Stimulated activated CD8-positive, alpha-beta memory T cell treated with anti-CD3 and anti-CD28 coated beads, Interleukin-4, amount 100 ng/mL, for 4 hours (primary cell): ENCODE measurements at places on chromosomes 13 and 19.

DNA sequence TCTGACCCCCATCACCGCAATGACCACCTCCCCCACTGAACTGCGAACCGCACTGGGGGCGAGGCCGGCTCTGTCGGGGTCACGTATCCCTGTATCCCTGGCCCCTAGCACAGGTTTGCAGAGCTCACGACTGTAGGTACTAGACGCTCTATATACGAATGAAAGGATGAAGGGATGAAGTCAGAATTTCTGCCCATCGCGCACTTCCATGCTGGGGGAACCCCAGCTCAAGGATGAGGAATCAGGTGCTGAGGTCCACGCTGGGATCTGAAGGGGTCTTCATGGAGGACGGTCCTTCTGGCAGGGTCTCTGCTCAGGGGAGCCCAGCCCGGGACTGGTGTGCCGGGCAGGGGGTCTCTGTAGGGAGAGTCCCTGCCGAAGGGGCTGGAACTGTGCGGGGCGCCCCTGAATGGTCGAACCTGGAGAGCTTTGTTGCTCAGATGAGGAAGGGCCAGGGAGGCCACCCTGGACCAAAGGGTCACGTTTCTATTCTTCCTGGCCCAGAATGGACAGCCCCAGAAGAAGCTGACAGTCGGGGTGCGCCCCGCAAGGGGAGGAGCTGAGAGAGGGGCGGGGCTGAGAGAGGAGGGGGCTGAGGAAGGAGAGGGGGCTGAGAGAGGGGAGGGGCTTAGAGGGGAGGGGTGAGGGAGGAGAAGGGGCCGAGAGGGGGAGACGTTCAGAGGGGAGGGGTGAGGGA lies 37.9 kb upstream of the SEMA6B start:
- DNase-seq: no peak

- no peak for DNase-seq
These were observed 9.9 kb downstream of the ETFB start for GRCh38 chr19:51356159-51356801.

GRCh38 chr19:18875726-18876125 lies 20.2 kb downstream of the CERS1 start:
- no peak for DNase-seq

DNA sequence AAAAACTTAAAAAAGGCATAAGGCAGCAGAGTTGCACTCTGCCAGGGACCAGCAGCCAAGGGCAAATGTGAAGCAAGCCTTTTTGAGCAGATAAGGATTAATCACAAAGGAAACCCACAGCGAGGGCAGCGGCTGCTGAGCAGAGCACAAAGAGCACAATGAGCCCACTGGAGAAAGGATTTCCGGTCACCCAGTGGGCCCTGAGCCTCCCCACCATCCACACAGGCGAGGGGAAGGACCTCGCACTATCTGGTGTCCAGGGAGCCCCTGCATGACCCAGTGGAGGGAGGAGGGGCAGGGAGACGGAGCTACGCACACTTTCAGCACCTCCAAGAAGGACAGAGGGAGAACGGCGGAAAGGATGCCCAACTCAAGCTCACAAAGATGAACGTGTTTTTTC lies 40.0 kb downstream of the COL4A1 start:
- DNase-seq: no peak

DNA sequence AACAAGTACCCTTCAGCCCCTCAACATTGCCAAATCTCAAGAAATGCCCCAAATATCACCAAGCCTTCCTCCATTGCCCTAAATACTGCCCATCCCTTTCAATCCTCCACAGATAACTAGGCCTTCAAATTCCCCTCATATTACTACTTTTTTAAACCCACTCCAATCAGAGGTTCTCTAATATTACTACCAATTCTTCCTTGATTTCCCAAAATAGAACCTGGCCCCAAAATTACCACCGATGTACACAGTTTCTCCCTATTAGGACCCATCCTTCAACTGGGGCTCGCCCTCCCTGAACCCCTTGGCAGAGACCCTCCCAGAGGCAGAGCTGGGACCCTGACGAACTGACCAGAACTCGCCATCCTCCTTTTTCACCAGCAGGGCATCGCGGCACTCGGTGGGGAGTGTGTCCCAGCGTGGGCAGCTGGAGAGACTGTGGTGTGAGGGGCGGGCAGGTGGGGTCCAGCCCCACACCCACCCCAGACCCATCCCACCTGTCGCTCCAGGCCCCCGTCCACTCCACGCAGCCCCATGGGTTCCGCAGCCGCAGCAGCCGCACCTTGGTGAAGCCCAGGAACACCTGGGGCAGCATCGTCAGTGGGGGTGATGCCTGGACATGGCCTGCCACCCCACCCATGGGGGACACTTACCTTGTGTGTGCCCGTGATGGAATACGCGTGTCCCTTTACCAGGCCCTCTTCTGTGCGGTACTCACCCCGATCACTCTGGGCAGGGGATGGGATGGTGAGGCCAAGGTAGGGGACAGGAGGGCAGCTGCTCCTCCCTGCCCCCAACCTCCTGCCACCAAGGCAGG lies 6.1 kb downstream of the CAPN12 start:
- DNase-seq: no peak

DNA sequence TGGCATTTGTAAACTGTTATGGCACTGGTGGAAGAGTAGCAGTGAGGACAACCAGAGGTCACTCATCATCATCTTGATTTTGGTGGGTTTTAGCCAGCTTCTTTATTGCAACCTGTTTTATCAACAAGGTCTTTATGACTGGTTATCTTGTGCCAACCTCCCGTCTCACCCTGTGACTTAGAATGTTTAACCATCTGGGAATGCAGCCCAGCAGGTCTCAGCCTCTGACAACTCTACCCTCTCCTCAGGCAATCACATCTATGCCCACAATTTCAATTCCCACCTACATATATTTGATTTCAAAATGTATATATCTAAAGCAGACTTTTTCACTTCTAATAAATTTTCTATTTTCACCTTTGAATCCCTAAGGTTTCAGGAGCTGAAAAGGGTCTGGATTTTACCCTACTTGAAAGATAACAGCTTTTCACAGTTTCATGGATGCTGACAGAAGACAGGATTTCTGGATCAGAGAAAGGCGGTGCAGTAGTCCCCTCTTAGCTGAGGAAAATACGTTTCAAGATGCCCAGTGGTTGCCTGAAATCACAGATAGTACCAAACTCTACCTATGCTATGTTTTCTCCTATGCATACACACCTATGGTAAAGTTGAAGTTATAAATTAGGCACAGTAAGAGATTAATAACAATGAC lies 1171.8 kb downstream of the DIAPH3 start:
- DNase-seq: no peak
